Stimulated activated CD4-positive, alpha-beta T cell treated with anti-CD3 and anti-CD28 coated beads, Interleukin-2, amount 100 ng/mL, for 48 hours (primary cell): ENCODE measurements at places on chromosomes 11 and 22.

GRCh38 chr11:10294290-10294953 lies 403 bp upstream of the SBF2 start:
- no peak for DNase-seq

- DNase-seq: no peak
Measured at GRCh38 chr11:122869622-122870021, 12.9 kb upstream of the JHY start.

DNA sequence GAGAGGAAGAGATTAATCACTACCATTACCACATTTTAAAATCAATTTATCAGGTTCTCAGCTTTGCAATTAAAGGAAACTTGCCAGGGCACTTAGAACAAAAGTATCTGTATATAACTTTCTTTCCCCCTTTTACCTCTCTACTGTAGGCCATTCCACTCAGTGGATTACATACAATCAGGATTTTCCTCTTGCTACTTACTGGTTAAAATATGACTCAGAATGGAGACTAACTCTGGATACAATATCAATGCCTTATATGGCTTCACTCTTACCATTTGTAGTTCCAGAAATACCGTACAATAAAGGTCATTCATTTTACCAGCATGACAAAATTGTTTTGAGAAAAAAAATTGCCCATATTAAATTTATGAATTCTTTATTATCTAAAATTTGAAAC lies 706.8 kb downstream of the KCNA4 start:
- DNase-seq: no peak

DNA sequence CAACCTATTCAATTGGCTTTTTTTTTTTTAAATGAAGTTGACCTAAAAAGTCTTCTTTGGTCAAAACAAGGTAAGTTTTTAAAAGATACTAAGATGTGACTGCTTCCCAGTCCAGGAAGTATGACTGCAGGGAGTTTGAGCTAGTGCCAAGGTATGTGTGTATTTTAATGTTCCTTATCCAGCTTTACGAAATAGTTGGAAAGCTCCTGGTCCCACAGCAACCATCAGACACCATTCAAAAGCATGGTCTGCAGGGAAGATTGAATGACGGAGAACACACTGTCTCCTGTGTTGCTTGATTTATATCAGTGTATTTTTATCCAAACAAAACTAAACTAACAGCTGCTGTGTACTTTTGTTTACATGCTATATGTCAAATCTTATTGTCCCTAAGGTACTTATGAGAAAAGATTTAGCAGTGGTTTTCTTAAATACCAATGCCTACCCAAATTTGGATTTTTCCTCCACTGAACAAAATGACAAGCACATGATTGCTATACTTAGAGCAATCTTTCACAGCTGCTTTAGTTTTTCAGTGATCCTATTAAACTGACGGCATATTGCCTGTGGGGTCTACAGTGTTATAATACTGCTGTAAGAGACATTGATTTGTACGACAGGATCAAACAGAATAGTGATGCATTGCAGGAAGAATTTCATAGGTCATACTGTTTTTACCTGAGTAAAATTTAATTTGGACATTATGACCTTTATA lies 122.9 kb downstream of the DCDC1 start:
- DNase-seq: no peak

DNA sequence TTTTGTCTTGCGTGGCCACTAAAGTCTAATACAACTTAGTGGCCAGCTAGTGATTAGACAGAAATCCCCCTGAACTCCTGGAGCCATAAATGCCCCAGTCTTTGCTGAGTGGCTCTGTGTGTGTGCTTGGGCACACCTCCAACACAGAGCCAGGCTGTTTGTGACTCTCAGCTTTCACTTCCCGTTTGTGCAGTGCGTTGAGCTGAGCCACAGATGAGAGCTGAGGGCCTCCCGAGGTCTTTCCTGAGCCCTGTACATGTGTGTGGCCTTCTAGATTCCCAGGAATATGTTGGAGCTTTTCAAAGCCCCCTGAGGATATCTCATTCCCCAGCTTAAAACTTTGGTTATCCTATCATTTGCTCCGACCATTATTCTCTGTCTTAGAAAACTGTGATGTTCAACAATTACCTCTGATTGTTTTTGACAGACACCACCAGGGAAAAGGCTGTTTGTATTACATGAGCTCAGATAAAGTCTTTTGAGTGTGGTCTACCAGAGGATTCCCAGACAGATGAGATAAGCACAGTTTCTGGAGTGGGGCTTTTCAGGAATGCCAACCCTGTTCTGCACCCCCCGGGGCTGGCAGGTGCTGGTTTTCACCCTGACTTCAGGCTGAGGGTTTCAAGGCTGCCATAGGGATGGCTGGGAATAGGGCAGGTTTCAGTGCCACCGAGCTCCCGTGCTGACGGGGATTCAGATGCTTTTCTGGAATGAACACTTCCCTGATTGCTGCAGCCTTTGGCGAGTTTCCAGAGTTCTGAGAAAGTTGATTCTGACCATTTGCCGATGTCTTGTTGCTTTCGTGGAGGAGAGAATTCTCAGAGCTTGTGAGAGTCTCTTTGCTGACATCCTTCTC lies 23.8 kb downstream of the IGHMBP2 start:
- DNase-seq: no peak

GRCh38 chr22:50299785-50300619 lies 7.4 kb downstream of the PLXNB2 start:
- no peak for DNase-seq

DNA sequence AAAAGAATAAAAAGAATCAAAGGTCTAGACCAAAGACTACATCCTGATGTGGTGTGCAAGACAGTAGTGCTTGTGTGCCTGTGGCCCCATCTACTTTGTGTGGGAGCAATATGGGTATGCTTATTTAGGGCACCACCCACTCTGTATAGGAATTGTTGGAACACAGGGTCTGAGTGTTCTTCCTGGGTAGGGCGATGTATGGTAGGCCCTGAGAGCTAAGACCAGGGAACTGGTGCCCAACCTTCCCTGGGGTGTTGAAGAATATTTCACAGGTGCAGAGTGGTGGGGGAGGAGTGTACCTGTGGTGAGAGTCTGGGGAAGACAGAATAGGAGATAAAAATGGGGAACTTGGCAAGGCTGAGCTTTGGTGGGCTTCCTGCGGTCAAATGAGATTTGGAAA lies 41.9 kb downstream of the MICAL2 start:
- DNase-seq: no peak

- DNase-seq: no peak
Measured at GRCh38 chr11:72613977-72614376, 60.2 kb downstream of the PDE2A start.

DNA sequence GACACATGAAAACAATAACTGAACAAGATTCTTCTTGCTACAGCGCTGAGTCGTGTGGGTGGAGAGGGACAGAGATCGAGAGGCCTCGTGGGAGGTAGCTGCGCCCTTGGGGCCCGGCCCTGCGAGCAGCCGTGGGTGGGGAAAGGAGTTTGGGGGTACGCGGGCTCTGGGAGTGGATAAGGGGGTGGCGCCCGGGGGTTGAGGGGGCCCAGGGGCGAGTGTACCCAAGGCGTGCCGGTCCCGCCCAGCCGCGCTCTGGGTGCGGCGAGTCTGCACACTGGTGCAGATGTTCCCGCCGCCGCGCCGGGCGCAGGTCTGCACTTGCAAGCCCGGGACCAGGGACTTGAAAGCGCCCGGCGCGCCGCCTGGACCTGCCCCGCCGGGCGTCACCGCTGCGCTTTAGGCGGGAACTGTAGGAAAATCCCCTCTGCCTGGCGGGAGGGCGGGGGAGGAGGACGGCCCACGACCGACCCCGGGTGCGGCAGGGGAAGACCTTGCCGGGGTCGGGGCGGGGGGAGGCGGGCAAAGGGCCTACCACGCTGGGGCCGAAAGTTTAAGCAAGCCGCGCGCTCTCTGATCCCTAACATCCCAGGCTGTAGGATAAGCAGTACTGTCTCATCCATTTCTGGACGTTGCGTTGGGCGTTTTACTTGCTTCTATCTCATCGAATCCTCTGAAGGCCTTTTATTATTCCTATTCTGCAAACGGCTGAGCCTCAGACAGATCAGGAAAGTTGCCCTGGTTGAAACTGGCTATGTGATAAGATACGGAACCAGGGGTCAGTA lies 1.4 kb upstream of the KREMEN1 start:
- peak; percentile 23 for DNase-seq
